ENCODE measurements at places on chromosomes 1 and 21.
A peak's percentile ranks its signal among the peaks of the same experiment; 100 is the strongest.

- DNase-seq = no peak
These were observed 694.6 kb downstream of the USP25 start for GRCh38 chr21:16424331-16424751.

DNA sequence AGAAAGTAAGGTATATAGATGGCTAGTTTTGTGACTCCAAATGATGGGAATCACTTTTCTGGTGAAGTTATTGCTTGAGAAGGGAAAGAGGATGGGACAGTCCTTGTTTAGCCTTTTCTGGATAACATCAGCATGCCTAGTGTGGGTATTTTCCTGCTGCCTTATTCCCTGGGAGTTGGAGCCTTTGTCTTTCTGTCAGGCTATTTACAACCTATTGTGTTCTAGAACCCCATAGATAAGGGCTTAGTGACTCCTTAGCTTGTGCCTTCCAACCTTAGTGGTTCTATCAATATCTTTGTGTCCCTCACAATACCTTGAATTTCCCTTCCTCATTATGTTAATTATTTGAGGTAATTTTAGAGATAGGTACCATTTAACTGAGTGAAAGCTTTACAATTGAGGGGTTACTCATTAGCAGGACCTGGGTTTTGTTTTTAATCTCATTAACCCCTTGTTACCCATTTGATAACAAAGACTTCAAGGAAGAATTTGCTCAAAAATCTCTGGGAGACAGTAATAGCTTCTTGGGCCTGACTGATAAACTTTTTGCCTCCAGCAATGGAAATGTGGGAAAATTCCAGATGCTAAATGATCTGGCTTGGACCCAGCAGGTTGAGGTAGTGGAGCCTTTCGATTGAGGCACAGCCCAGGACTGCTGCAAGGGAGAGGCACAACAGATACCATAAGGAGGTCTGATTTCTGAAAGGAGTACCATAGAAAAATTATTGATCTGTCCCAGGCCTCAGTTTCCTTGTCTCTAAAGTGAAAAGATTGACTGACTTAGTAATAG lies 49.0 kb downstream of the CACHD1 start:
- DNase-seq = no peak

GRCh38 chr1:245879091-245879490 lies 628.0 kb downstream of the SMYD3 start:
- no peak for DNase-seq

- DNase-seq = no peak
These were observed 52.7 kb downstream of the PKN2 start for GRCh38 chr1:88736633-88737248.

DNA sequence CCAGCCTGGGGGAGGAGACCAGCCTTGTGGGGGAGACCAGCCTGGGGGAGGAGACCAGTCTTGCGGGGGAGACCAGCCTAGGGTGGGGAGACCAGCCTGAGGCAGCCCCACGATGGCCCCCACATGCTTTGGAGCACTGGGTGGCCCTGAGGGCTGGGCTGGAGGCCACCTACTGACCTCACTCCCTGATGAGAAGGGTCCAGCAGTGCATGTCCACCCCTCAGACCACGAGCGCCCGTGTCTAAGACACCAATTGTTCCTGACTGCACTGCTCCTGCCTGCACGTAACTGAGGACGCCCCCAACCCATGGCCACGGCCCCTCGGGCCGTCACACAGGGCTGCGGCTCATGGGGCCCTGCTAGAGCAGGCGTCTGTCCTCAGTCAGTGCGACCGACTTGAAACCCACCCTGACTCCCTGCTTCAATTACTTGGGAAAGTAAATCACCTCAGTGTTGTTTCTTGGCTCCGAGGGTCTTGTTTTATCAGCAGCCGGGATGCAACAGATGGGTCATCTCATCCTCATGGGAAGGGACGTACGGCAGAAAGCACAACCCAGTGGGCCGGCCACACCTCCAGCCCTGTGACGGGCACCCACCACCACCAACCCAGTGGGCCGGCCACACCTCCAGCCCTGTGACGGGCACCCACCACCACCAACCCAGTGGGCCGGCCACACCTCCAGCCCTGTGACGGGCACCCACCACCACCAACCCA lies at the start of gene SPATC1L:
Gene SPATC1L, minus strand, starts transcription at position 550 of the 715 bp plus-strand sequence. CDS start 1,643 bp downstream, outside the sequence.
- no peak for DNase-seq

DNA sequence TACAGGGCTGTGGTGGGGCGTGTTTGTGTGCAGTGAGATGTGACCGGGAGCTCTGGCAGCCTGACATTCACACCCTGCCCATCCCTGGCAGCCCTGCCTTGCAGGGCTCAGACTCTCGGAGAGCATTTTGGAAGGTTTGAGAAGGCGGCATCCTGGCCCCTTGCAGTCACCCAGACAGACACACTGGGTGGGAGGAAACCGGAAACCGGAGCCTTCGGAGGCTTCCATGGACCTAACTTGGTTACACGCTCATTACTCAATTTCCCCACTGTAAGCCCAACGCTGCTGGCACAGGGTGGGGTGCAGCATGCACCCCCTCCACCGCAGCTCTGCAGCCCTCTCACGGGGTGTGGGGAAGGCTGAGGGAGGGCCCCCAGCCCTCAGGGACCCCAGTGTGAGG lies 22.2 kb upstream of the RSPO1 start:
- no peak for DNase-seq

DNA sequence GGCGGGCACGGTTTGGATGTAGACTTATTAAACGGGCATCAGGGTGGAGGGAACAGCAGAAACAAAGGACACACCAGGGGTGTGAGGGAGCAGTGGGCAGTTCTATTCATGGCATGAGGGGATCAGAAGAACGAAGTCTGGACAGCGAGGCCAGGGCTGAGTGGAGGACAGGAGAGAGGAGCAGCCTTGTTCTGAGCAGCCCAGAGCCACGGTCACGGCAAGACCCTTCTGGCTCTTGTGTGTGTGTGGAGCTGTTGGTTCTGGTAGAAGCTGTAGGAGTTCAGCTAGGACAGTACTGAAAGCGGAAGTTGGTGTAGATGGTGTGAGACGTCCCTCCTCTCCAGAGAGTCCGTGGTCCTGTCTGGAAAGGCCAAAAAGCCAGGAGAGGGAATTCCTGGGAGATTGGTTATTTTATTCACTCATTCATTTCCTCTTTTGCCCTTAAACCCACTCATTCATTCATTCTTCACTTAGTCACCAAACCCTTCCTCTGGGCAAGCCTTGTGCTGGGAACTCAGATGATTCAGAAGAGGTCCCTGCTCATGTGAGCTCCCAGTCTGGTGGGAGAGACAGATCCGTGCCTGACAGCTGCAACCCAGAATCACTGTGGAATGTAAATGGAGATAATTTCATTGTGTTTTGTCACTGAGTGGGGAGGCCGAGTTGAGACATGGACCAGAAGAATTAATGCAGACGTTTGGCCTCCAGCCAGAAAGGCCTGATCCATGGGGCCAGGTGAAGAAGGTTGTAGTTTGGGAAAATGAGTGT lies 4.1 kb upstream of the ACOT11 start:
- DNase-seq = no peak

- peak; percentile 7 for DNase-seq
These were observed 4.2 kb downstream of the SPOCD1 start for GRCh38 chr1:31811605-31812004.

DNA sequence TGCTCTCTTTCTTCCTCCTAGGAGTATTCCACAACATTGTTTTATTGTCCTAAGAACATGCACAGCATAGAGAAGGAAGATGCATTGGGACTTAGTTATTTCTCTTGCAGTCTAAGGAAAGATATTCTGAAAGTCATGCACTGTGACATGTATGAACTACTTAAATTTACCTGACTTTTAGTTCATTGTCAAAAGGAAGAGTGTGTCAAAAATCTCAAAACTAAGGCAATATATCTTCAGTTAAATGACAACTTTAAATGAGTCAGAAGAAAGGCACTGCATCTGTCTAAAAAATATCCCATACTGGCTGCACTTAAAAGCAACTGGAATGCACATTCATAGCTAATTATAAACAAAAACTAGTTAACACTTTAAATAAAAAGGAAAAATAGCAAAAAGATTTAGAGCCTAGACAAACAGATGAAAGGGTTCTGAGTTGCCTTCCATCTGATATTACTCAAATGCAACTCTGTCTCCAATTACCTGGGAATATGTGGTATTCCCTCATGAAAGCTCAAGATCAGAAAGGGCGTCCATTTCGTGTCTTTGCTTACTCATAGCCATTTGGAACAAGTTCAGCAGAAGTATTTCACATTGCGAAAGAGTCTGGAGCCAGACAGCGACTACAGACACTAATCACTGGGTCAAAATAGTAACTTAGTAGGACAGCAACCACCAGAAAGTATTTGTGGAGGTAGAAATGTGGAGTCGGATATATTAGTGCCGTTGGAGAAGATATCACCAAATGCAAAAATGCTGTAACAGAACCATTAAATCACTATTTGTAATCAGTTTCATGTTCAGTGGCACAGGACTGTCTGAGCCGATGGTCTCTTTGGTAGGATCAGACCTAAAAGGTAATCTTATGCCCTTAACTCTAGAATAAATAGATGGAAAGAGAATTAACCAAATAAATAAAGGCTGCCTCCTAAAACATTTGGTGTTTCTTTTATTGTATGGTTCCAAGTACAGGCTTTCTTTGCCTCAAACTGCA lies 225.7 kb downstream of the GREM2 start:
- no peak for DNase-seq

- DNase-seq = no peak
These were observed 26.4 kb upstream of the RAB3GAP2 start for GRCh38 chr1:220298470-220299205.

GRCh38 chr1:205056188-205056611 lies 13.2 kb downstream of the CNTN2 start:
- peak; percentile 77 for DNase-seq

DNA sequence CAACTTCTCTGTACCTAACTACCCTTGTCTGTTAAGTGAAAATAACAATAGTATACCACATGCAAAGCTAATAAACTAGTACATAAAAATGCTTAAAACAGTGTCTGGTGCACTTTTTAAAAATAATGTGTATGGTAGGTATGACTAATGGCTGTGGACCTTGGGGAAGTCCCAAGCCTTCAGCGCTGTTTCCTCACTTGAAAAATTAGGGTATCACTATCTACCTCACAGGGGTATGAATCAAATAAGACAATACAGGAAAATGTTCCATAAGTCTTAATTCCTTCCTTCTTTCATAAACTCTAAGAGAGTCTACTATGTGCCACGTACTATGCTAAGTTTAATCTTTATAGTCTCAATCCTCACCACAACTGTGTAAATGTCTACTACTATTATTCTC lies 32.0 kb downstream of the EGLN1 start:
- no peak for DNase-seq

- DNase-seq = no peak
These were observed 162.6 kb upstream of the USP25 start for GRCh38 chr21:15567191-15567590.

- no peak for DNase-seq
These were observed 8.8 kb upstream of the CAMK2N1 start for GRCh38 chr1:20494609-20495311.

DNA sequence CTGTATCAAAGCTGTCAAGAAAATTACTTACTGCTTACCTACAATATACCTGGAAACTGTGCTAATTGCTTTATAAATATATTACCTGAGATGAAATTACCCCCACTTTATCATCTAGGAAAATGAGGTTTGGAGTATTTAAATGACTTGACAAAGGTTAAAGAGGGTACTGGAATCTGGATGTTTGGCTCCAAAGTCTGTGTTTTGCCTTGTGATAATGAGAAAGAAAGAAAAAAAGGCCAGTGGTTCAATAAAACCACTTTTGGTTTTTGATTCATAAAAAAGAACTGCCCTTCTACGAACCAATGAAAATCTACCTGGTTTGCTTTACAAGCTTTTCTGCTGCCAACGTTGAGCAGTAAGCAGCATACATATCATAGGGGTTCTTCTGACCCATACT lies 61.3 kb upstream of the MUTYH start:
- no peak for DNase-seq

GRCh38 chr1:201894343-201895119 lies 5.8 kb downstream of the SHISA4 start:
- no peak for DNase-seq

GRCh38 chr1:235974616-235975015 lies 90.3 kb downstream of the NID1 start:
- no peak for DNase-seq

DNA sequence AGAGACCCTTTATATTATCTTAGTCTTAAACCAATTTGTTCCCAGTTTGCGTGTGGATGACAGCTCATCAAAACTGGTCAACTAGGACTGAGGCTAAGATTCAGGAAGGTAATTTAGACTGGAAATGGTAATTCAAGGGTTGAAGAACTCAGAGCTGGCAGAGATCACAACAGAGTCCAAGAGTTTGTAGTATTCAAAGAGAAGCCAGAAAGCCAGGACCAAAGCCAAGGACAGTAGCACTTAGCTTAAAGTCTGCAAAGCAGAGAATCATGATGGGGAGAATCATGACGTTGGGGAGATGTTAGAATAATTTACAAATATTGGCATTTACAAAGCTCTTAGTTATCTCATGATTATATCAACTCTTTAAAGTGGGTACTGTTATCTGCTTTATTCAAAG lies 32.6 kb downstream of the RNF11 start:
- DNase-seq = no peak

DNA sequence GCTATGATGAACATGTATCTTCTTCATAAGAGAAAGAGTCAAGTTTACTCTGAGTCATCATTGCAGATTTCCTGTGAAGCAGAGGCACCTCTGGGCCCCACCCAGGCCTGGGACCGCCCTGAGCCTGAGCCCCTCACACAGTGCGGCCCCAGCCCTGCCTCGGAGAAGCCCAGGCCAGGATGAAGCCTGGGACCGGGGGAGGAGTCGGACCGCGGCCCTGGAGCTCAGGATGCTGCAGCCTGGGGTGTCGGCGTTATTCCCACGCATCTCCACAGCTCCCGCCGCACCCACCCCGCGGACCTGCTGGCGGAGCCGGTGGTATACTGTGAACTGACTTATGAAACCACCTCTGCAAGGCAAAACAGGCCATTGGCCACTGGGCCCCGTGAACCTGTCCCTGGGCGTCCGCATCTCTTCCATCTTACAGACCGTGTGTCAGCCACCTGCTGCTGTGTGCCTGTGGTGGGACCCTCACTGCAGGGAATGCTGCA lies 2.4 kb upstream of the COL6A1 start:
- DNase-seq = no peak

GRCh38 chr1:164443166-164443565 lies 115.8 kb upstream of the PBX1 start:
- no peak for DNase-seq

DNA sequence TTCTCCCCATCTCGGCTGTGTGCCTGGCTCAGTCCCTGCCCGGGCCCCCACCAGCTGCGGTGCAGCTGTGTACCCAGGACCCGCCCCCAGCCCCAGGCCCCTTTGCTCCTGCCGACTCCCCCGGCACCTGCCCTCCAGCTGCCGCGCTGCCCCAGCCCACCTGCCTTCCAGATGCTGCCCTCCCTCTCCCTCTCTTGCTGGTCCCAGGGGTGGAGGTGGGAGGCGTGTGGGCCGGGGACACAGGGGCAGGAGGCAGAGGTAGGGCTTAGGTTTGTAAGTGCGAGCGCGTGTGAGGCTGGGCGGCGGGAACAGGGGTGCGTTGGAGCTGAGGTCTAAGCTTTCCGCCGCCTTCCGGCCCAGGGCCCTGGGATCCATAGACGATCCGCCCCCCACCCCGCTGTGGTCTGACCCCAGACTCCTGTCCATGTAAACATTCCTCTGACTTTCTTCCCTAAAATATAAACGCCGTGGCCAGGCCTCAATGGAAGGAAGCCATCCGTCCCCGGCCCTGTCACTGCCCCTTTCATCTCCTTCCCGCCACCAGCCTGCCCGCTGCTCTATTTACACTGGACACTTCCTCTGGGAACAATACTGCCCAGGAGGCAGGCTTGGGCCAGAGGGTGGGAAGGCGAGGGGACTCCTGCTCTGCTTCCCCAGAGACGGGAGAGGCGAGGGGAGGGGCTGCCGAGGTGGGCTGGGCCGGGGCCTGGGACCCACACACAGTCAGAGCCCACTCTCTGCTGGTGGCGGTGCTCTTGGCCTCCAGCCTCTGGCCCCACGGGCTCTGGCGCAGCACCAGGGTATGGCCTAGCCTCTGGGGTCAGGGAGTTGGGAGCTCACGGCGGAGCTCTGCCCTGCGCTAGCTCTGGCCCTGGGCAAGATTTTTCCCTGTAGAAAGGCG lies 128.3 kb downstream of the CASZ1 start:
- no peak for DNase-seq
